ENCODE measurements at places on chromosomes 6 and 20.

DNA sequence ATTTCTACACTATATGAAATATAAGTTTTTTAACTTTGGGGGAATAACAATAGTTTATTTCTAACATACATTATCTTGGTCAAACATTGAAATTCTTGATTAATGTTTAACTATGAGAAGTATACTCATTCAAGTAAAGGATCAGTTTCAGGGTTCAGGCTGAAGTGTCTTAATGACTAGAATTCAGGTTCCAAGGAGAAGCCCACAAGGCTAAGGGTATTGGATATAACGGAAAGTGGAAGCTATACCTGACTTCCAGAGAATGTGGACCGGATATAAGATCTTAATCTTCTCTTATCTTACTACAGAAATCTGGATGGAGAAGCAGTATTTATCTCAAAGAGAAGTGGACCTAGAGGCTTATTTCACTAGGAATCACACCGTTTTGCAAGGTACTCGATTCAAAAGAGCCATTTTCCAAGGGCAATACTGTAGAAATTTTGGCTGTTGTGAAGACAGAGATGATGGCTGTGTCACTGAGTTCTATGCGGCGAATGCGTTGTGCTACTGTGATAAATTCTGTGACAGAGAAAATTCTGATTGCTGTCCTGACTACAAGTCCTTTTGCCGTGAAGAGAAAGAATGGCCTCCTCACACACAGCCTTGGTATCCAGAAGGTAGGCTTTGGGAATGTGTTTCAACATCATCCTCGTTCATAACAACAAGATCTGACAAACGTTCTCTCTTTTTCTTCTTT is at the start of gene TINAG:
TSS of gene TINAG (plus strand) at position 153 of the 697 bp plus-strand sequence. CDS start at position 263, 110 bp downstream.
- DNase-seq, result no peak

DNA sequence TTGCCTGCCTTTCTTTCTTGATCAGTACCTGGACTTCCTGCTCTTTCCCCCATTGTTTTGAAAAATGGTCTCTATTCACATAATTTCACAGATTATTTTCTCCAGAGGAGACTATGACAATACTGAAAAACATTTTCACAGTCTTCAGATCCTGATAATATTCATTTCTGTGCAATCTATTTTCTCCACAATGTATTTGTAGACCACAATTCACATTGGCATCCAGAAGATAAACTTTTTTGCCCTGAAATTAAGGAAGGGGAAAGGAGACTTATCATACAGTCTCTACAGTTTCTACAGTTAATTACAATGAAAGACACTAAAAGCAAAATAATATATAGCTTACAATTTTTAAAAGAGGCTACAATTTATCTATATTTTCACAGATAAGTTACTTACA is 18.4 kb downstream of the LCA5 start:
- DNase-seq, result no peak

DNA sequence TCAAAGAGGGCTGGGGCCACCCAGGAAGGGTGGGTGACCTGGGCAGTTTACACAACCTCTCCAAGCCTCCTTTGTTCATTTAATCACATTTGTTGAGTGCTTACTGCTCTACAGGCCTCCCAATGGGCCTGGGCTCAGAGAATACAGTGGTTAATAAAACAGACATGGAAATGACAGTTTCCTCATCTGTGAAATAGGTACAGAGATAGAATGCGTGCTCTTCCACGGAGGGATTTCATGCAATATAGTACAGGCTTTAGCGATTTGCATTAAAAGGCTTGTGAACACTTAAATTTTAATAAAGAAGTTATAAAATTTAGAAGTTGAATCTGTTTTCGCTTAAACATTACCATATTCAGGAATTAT is 802 bp upstream of the FERMT1 start:
- no peak for DNase-seq

GRCh38 chr20:10359621-10360040 is 74.4 kb downstream of the MKKS start:
- DNase-seq, result no peak

GRCh38 chr6:39610221-39610620 is 115.0 kb downstream of the KIF6 start:
- no peak for DNase-seq

DNA sequence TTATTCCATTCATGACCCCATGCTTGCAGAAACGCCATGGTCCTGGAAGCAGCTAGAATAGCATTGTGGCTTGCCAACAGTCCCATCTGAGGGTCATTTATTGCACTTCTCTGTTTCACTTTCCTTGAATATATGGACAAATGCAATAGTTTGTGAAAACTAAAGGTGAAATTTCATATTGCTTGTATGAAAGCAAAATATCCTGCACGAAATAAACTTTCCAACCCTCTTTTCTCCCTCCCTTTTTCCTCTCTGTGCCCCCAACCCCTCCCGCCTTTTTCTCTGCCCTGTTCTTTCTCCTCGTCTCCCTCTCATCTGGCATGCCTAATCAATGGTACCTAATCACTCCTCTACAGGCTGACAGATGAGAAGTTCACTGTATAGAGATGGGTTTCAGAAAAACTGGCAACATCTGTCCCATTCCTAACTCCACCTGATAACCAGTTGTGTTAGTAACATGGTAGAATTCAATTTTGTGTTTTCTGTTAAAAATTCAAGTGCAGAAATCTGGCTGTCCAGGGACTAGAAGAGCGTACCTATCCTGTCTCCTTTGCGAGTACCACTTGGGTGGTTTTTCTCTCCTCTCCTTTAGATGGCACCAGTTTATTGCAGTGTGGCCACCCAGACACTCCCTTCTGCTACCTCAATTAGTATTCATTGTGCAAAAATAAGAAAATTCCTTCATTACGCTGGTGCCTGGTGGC is 198.6 kb downstream of the FOXA2 start:
- DNase-seq, result no peak

- DNase-seq, result no peak
Observed at GRCh38 chr20:48999890-49000870, 45.9 kb upstream of the CSE1L start.

DNA sequence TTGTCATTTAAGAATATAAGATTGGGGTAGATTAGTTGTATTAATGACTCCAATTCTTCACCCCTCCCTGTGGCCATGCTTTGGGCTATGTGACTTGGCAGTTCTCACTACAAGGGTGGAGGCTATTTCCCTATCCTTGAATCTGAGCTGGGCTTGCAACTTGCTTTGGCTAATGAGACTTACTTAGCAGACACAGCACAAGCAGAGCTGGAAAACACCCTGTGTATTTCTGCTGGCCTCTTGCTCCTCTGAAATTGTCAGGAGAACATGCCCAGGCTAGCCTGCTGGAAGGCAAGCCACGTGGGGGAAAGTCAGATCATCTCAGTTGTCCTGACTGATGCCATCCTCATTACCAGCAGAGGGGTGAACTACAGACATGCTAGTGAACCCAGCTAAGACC is 126.5 kb upstream of the HDGFL1 start:
- DNase-seq, result no peak

GRCh38 chr20:18058661-18059467 is 1.1 kb upstream of the OVOL2 start:
- DNase-seq, result peak; percentile 89

DNA sequence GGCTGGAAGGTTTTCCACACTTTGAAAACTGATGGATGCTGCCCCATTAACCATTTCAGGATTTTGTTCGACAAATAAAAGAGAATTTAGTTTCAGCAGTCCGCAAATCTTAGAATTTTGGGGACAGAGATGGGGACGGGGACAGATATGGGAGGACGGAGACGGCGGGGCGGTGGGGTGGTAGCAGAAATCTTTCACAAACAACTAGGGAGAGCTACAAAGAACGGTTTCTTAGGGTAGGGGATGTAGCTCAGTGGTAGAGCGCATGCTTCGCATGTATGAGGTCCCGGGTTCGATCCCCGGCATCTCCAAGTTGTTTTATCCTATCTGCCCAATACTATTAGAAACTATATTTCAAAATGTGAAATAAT is 15.1 kb downstream of the HMGN4 start:
- DNase-seq, result peak; percentile 39

DNA sequence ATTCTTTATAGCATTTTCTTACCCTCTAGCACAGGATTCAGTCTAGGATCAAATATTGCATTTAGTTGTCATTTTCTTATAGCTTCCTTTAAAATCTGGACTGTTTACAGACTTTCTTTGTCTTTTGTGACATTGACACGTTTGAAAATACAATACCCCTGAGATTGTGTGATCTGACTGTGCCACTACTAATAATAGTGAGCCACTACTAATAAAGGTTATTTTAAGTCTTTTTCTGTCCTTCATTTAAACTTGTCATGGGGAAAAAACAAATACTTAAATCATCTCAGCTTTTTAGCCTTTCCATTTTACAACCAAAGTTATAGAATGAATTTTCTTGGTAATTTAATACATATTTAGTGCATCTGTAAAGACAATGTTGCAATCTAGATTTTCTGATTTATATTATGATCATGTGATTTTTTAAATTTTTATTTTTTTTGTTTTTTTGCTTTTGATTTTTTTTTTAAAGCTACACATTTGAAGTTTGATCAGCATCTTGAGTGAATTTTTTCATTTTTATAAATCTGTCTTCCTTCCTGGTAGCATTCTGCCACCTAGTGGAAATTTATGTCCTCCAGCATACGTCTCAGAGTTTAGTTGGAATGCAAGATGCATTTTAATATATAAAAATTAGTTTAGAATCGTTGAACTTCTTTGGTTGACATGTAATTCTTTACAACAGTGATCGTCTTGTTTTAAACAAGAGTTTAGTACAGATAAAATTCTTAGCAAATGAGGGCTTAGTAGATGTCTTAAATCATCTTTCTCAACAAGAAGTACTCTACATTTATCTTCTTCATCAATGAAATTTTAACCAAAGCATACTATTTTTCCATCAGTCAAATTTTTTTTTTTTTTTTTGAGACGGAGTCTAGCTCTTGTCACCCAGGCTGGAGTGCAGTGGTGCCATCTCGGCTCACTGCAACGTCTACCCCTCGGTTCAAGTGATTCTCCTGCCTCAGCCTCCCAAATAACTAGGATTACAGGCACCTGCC is 119.4 kb downstream of the NCOA3 start:
- peak; percentile 65 for DNase-seq

- DNase-seq, result peak; percentile 10
Observed at GRCh38 chr6:3773678-3774298, 22.3 kb upstream of the PXDC1 start.

- no peak for DNase-seq
Observed at GRCh38 chr20:10674684-10675449, 1.1 kb upstream of the JAG1 start.

DNA sequence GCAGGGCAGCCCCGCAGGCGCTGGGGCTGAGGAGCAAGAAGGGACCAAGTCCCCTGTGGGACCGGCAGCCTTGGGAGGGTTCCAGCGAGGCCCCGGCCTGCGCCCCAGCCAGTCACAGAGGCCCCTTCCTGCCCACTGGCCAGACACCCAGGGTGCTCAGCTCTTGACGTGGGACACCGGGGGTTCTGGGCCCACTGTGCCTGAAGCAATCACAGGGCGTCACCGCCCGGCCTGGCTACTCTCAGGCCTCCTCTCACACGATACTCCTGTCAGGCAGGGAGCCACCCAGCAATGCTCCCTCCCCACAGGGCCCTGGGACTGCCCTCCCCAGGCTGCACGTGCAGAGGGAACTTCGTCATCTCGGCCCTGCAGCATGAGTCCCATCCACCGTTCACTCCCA is 14.5 kb downstream of the TAF4 start:
- no peak for DNase-seq

- no peak for DNase-seq
Observed at GRCh38 chr6:44035621-44036020, 91.6 kb downstream of the MRPL14 start.

GRCh38 chr6:87224971-87225370 is 69.6 kb downstream of the ZNF292 start:
- DNase-seq, result no peak

DNA sequence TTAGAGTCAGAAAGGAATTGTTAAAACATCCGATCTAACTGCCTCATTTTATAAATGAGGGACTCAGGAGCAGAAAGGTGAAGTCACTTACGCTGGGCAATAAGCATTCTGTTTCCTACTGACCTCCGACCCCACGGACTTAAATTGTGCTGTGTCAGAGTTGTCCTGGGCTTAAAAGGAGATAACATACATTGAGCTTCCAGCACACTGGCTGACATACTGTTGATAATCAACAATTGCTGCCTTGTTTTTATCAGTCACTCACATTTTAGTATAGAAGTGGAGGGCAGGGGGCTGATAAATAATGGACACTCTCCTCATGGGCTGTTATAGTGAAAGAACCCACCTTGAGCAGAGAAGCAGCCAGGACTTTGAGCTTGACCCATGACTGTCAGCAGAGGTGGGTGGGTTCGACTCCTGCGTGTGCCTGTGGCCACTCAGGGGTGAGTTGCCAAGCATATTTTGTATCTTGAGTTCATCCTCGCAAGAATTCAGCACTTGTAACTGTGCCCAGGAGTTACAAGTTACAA is 166.5 kb upstream of the JARID2 start:
- no peak for DNase-seq

GRCh38 chr6:138722425-138723371 is 50.9 kb upstream of the CCDC28A start:
- DNase-seq, result no peak

DNA sequence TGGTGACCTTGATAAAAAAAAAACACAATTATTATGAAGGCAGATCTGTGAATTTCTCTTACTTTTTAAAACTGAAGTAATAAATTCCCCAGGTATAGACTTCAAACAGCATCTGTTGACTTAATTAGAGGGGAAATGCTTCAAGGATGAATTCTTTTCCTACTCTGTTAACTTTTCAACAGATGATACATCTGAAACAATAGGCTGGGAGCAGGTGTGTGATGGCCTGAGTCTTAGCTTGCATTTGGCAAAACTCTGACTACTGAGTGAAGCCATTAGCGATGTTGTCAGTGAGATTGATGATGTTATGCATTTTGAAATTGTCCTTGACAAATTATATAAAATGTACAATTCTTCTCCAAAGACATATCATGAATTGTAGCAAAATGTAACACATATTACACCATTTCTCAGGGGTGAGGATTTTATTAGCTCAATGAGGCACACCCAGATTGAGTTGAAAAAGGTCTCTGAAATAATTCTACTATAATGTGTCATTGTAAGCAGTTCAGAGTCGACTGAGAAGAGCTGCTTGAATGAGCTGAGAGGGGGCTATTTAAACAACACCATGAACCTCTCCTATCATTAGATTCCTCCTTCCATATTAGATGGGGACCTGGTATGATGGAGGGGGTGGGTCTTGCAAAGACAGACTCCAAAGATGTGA is 39.6 kb upstream of the OGFRL1 start:
- no peak for DNase-seq

DNA sequence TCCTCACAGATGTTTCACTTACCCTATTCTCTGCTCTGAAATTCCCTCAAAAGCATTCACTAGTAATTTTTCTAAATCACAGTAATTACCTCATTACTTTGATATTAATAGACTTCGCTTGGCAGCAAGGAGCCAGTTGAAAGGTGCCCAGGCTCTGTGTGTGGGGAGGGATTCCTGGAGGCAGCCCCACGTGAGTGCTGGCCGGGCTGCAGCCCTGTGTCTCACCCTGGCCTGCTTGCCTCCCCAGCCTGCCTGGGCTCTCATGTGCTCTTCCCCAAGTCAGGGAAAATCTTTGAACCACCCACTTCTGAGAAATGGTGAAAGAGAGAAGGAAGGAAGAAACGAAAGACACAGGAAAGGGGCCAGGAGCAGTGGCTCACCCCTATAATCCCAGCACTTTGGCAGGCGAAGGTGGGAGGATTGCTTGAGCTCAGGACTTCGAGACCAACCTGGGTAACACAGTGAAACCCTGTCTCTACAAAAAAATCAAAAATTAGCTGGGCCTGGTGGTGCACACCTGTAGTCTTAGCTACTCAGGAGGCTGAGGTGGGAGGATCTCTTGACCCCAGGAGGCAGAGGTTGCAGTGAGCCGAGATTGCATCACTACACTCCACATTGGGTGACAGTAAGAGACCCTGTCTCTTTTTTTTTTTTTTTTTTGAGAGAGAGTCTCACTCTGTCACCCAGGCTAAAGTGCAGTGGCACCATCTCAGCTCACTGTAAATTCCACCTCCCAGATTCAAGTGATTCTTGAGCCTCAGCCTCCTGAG is 20.0 kb upstream of the SNTA1 start:
- no peak for DNase-seq

Measured in NCI-H2171 (cell line).